ENCODE measurements at places on chromosomes 5 and 9. TPM values are rescaled to one million over a fixed set of nuclear protein-coding genes. Genes with fewer than 3 reads are reported as not detected.

SPAAR gene
- not detected for total RNA-seq

DNA sequence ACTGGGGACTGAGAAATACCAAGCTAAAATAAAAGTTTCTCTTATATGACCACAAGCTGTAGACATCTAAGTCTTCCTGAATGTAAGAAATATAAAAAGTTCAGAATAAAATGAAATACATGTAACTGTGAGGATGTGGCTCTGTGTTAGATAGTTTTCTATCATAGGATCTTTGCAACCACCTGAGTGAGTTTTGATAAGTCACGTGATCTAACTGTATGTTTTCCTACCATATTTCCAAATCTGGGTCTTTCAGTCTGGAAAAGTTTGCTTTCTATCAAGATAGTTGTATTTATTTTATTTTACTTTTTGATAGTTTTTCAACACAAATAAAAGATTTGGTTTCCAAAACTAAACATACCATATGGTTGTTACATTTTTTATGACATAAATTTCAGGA is 1905.8 kb upstream of the ACO1 start:
- no peaks in the 10 kb centered on the region for H3K4me1 ChIP-seq
- no peak for DNase-seq
- H3K36me3 ChIP-seq, result no peaks in the 10 kb centered on the region
- H3K4me3 ChIP-seq, result no peak overlapping the region

- H3K4me3 ChIP-seq, result no peak overlapping the region
- no peaks in the 10 kb centered on the region for H3K36me3 ChIP-seq
- no peaks in the 10 kb centered on the region for H3K4me1 ChIP-seq
- H3K27me3 ChIP-seq, result no peaks in the 10 kb centered on the region
- DNase-seq, result no peak
These were observed 235.9 kb upstream of the FAM174A start for GRCh38 chr5:100299261-100299660.

DNA sequence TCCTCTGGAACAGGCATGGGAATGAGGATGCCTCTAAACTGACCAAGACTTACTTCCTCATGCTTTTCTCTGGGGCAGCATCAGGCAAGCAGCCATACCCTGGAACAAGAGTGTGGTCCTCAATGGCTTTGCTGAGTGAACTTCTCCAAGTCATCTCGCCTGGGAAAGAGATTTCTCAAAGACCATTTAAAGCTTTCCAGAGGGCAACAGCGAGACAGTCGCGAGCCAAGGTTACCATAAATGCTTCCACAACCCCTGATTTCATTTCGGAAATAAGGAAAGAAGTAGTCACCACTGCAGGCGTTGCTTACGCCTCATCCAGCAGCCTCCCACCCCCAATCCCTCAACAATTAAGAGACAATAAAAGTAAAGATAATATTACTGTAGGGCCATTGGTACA is 1.1 kb upstream of the SNCAIP start:
- no peak overlapping the region for H3K4me3 ChIP-seq
- H3K27me3 ChIP-seq, result no peaks in the 10 kb centered on the region
- H3K36me3 ChIP-seq, result no peaks in the 10 kb centered on the region
- DNase-seq, result no peak
- no peak overlapping the region for H3K27ac ChIP-seq
- H3K4me1 ChIP-seq, result no peaks in the 10 kb centered on the region

DNA sequence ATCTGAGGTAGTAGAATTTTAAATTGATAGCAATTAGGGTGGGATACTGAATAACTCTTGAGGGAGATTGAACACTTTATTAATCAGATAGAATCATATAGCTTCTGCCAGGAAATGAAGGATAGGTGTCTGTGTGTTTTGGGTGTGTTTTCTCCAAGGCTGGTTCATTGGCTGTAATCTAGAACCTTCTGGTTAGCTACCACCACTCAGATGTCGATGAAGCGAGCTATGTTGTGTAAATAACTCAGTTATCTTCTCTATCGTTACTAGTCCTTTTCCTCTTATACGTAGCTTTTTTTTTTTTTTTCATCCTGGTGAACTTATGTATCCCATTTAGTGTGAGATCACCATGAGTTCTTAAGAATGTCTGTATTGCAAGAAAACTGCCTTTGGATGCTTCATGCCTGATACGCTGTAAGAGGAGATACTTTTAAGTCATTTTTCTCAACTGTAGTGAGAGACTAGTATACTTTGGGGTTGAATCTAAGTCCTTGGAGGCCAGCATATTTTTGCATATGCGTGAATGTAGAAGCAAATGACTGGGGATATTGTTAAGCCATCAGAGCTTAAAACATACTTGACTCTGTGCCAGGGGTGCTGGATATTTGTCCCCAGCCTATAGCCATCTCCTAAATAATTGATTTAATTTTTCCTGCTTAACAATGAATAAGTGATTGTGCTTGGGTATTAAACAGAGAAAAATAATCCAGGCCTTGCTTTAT is 2.1 kb downstream of the TNFAIP8 start:
- no peak overlapping the region for H3K27ac ChIP-seq
- H3K4me1 ChIP-seq, result peaks cover 4% of the 10 kb centered on the region
- H3K36me3 ChIP-seq, result no peaks in the 10 kb centered on the region
- no peak for DNase-seq
- no peak overlapping the region for H3K4me3 ChIP-seq

RASGRF2 gene
- 23.5 TPM for total RNA-seq

DNA sequence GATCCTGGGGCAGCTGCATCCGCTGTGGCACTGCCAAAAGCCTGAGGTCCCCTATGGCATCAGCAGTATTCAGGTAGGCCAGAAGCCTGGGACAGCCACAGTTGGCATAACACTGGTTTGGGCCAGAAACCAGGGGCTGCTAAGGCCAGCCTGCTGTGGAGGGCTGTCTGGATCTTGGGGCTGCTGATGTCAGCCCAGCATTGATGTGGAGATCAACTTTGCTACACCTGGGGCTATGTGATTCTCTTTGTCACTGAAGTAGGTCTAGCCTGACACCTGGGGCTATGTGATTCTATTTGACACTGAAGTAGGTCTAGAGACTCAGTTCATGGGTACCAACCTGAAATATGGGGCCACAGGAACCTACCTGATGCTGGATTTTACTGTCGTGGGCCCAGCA is 411.5 kb downstream of the RASEF start:
- H3K4me3 ChIP-seq, result no peak overlapping the region
- no peaks in the 10 kb centered on the region for H3K36me3 ChIP-seq
- no peak for DNase-seq
- no peak overlapping the region for H3K27ac ChIP-seq

CLIC3 gene
- total RNA-seq, result 4.5 TPM
